RPMI8226 (cell line): ENCODE measurements at places on chromosomes 3 and 15.

- no peak for DNase-seq
Observed at GRCh38 chr3:34020170-34020569, 221.7 kb downstream of the PDCD6IP start.

- DNase-seq: peak; percentile 44
Observed at GRCh38 chr3:117630885-117631284, 921.3 kb downstream of the TUSC7 start.

DNA sequence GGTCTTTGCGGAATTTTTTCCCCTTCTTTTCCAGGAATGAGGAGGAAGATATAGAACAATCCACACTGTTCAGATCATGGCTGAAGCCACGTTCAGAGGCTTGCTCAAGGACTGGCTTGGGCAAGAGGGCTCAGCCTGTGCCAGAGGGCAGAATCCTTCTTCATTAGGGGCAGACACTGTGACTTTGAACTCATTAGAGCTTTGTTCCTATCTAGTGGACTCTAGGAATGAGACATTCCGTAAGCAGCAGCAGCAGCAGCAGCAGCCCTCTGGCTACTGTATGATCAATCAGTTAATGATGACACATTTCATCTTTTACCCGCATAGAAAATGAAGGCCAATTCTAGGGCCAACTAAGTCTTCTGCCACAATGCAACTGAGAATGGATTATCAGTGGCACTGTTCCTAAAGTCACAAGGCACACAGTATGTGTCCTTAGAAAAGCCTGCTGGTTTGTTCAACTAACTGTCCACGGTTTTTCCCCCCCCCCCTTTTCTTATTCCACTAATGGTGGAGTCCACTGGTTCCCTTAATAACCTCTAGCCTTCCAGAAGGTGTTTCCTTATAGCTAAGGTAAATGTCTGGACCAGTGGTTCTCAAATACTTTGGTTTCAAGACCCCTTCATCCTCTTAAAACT is 1.7 kb upstream of the RAB8B start:
- no peak for DNase-seq

DNA sequence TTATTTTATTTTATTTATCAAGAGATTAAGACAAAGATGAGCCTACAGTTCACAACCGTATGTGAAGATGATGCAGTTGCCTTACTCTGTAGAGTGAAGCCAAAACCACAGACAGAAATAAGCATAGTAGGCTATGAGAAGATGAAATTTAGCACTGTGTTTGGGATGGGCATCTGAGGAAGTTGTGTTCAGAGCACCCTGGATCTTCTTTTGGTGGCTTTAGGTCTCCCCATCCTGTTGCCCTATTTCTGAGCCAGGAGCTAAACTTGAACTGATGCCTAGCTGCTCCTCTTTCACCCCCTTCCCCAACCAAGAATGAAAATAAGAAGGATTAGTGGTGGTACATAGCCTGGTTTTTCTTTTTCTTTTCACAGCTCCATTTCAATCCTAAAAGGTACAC is 328.1 kb upstream of the TBL1XR1 start:
- no peak for DNase-seq

DNA sequence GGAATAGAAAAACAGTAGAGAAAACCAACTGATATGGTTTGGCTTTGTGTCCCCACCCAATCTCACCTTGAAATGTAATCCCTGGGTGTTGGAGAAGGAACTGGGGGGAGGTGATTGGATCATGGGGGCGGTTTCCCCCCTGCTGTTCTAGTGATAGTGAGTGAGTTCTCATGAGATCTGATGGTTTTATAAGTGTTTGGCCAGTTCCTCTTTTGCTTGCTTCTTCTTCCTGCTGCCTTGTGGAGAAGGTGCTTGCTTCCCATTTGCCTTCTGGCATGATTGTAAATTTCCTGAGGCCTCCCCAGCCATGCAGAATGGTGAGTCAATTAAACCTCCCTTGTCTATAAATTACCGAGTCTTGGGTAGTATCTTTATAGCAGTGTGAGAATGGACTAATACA is 48.4 kb downstream of the EOMES start:
- no peak for DNase-seq
